ENCODE measurements at places on chromosomes 11 and 22. TPM values are rescaled to one million over a fixed set of nuclear protein-coding genes. Genes with fewer than 3 reads are reported as not detected.

TMEM191C gene
- 2.4 TPM for total RNA-seq

CD3E gene
- total RNA-seq = 515 TPM

OR8G5 gene
- total RNA-seq = not detected

SEC14L6 gene
- total RNA-seq = not detected

EIF1AD gene
- total RNA-seq = 54.2 TPM

Data from activated CD8-positive, alpha-beta T cell treated with anti-CD3 and anti-CD28 coated beads, Interleukin-2, amount 10 ng/mL, durations not matched to agents 7 days and 5 days (primary cell).